Caki2 (cell line): ENCODE measurements at places on chromosomes 5 and 9. TPM values are rescaled to one million over a fixed set of nuclear protein-coding genes. Genes with fewer than 3 reads are reported as not detected.

The OGN gene
- not detected in 2 replicates for total RNA-seq

The SH3TC2 gene
- 2.4 and 5.1 TPM in 2 replicates for total RNA-seq

The SEMA6A gene
- 0.32 and 2.2 TPM in 2 replicates for total RNA-seq

The SH3RF2 gene
- 4.0 and 11.0 TPM in 2 replicates for total RNA-seq

The KLHL9 gene
- 2.5 and 4.3 TPM in 2 replicates for total RNA-seq

The PLPP7 gene
- total RNA-seq, result 1.7 TPM in 1 of 2 replicates, not detected in the other

The DDX4 gene
- not detected in 2 replicates for total RNA-seq

The SVEP1 gene
- 1.8 and 3.2 TPM in 2 replicates for total RNA-seq

DNA sequence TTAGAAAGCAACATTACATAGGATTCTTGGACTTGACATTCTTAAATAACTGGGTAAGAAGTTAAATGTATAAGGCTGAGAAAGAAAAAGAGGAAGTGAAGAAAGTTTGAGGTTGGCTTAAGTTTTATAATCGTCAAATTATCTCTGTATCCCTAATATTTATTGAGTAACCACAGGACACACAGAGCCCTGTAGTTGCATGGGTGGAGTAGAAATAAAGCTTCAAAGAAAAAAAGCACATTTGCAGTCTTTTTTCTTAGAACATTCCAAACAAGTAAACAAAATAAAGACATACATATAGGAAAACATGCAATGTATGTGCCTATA lies 137.0 kb downstream of the CCDC192 start:
- DNase-seq, result no peak

GRCh38 chr5:619444-619843 lies 7.3 kb downstream of the CEP72 start:
- no peak for DNase-seq

- DNase-seq, result no peak
These were observed 27.5 kb downstream of the SEC61B start for GRCh38 chr9:99249619-99250018.

DNA sequence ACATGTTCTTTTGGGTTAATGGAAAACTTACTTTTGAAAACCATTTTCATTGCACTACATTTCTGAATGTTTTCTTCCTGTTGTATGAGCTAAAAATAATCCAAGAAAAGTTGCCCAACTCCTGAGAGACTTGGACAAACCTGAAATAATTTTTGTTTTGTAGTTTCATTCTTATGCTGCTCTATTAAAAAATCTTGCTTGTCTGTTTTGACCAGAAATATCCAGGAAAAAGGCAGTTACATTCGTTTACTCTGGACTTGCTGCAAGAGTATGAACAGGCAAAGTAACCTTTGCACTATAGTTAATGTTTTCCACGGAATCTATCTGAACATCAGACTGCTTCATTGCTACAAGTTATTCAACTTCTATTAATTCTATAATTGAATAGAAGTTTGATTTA lies 200.1 kb upstream of the DAB2 start:
- no peak for DNase-seq

GRCh38 chr9:104092875-104093600 lies 1.1 kb upstream of the SMC2 start:
- DNase-seq, result no peak

DNA sequence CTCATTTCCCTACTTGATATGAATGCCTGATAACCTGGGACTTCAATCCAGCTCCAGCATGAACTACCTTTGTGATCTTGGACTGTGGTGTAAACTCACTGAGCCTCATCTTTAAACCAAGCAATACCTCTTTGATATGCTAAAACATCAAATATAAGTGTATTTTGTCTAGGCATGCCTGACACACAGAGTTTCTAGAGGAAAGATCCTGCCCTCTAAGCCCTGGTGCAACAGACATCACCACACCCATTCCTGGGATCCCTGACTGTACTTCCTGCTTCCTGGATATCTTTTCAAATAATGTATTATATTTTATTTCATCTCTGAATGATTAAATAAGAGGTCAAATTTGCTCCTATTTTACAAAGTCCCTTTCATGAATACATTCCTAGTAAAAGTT lies 55.8 kb downstream of the ANXA2R start:
- no peak for DNase-seq

DNA sequence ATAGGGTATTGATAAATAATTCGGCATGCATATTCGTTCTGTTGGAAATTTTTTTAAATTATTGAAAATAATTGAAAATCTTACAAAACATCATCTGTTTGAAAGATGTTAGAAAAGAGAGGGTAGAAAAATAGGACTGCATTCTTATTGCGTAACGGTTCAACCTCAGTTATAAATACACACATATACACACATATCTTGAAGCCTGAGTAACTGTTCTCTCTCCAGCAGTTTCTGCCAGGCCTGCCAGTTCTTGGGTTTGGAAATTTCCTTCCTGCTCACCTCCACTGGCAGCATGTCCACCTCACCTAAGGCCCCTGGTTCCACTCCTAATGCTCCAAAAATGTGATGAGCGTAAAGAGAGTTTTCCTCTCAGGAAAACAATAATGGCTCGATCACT lies 9.1 kb downstream of the SPATA31E1 start:
- DNase-seq, result no peak

DNA sequence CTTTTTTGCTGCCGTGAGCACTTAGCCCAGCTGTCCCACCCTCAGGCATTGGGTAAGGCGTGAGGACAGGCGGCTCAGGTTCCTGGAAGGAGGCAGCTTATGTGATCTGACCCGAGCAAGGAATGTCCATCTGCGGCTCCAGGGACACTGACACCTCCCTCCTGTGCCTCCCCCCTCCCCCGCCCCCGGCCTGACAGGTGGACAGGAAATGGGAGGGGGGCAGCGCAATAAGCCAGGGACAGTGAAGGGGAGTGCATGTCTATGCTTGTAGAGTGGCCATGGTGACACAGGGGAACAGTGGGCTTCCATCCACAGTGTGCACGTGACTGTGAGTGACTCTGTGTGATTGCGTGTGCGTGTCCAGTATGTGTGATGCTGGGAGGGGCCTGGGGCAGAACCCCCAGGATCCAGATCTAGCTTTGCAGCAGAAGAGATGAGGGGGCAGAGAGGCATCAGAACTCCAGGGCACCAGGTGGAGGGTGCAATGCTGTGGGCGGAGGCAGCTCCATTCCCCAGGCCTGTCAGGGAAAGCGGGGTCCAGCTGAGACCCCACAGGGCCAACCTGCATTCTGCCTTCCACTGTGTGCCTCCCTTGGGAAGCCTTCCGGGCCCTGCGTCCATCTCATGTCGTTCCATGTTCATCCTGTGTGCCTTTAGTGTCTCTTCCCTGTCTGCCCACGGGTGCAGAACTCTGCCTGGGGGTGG lies 30.5 kb downstream of the CNTFR start:
- no peak for DNase-seq

DNA sequence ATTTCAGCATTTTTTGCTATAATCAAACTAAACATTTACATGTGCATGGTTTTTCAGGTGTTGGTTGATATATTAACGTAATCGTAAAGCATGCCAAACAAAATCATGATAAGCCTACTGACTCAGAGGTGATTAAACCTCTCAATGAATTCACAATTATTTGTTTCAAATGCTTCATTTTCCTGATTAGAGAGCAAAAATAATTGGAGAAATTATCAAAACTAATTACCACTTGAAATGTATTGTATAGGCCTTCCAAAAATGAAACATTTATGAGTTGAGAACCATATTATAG lies 45.7 kb upstream of the JMY start:
- DNase-seq, result no peak

- DNase-seq, result no peak
These were observed 7.9 kb upstream of the ERMP1 start for GRCh38 chr9:5840788-5841187.

DNA sequence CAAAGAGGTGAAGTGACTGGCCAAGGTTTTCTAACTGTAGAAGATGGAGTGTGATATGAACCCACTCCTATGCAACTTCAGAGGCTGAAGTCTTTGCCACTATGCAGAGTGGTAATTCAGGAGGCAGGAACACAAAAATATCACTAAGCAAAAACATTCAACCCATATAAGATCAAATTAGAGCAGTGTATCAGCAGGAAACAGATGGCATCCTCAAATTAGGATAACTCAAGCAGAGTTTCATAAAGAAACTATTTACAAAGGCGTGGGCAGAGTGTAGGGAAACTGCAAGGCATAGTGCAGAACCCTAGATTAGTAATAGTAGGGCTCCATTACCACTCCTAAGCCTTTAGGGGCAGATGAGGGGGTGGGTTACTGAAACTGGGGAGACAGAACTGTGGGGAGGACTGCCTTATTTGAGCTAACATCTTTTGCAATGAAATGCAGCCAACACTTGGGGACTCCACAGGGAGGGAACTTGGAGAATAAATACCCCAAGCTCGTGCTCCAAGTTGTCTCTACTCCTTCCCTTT lies 72.2 kb downstream of the PTTG1 start:
- DNase-seq, result no peak

GRCh38 chr5:127389601-127390000 lies 99.0 kb downstream of the MEGF10 start:
- no peak for DNase-seq

GRCh38 chr5:131532031-131532640 lies 102.9 kb downstream of the RAPGEF6 start:
- no peak for DNase-seq
